OCI-LY7 (cell line): ENCODE measurements at places on chromosomes 1 and 21. TPM values are rescaled to one million over a fixed set of nuclear protein-coding genes. Genes with fewer than 3 reads are reported as not detected.

- no peak for DNase-seq
These were observed 1212.3 kb upstream of the NCAM2 start for GRCh38 chr21:19785941-19786340.

LENEP gene
- 0.78 and 1.5 TPM in 2 replicates for total RNA-seq

GRCh38 chr1:245086389-245086969 lies 68.3 kb upstream of the KIF26B start:
- no peak for DNase-seq

DNA sequence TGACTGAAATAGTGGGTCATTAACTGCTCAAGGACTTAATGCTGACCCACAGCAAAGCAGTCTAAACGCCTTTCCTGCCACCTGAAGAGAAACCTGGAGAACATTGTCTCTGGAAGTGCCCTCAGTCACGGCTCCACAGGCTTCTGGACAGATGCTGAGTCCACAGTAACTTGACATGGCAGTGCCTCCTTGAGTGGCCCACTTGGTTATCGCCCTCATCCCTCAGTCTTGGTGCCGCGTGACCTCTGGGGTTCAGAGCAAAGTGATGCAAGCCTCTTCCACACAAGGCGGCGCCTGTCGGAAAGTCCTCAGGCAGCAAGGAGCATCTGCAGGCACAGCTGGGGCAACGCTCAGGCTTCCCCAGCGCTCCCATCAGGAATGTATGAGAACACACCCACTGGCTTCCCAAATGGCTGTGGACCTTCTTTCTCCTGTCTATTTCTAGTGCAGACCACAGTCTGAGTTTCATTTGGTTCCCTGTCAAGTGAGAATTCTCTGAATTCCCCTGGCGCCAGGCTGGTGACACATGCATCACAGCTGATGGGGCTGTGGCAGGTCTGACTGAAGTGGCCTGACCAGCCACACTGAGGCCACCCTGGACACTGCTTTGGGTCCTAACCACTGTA lies 13.0 kb upstream of the ANGPTL7 start:
- DNase-seq: no peak

DNA sequence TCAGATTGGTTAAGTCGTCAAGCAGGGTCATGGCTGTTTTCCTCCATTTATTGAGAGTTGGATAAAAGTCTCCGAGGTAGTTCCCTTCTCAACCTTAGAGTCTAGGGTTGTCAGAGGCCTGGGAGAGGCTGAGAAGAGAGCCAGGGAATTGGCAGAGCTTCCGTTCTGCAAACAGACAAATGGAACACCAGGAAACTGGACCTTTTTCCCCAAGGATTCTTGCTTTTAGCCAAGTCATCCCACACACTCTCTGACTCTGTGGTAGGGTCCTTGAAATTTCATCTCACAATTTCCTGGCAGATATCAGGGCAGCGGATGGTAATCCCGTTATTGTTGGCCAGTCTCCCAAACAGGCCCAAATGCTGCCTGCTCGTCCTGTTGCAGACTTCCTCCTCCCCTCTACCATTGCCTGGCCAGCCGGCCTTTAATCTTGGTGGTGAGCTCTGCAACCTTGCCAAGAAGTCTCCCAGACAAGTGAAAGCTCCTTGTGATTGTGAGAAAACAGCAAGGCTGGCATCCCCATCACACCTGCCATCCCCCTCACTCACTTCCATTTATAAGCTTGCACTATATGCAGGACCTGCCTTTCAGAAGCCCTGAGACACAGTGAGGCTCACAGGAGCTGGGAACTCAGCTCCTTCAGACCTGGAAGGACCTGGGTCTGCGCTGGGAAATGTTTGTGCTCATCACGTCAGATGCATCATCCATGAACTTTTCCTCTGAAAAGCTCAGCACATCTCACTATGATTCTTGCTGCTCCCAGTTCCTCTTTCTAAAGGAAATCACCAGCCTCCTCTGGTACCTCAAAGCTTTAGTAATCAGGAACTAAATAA lies 13.7 kb upstream of the SRP9 start:
- DNase-seq: no peak

GRCh38 chr1:237713916-237714315 lies 176.8 kb downstream of the ZP4 start:
- DNase-seq: no peak

DNA sequence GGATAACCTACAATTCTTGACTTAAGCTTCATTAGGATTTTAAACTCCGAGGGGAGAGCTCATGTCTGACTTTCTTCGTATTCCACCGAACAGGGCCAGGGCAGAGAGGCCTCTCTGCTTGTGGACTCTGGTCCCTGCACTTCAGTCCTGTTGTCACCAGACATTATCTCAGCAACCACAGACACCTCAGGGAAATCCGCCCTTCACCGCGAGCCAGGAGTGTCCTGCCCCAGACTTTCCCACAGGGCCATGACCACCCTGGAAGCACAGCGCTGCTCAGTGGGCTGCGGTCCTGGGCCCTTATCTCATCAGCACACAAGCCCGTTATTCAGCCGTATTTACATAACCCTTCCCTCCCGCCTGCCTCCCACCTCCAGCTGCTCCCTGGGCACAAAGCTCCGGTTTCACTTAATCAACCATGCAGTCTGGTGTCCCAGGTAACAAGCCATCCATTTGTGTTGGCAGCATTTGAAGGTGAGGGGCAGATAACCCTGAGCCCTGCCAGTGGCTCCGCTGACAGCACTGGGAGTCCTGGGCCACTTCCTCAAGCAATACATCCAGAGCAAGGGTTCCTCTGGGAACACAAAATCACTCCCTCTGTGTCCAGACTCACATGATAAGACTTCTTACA lies 122.8 kb upstream of the RAB4A start:
- DNase-seq: no peak

GRCh38 chr1:147545133-147545532 lies 3.8 kb downstream of the BCL9 start:
- DNase-seq: peak; percentile 90

GRCh38 chr1:170460414-170461155 lies 71.4 kb upstream of the GORAB start:
- DNase-seq: no peak

- DNase-seq: peak; percentile 82
These were observed 33.5 kb upstream of the CLDN14 start for GRCh38 chr21:36513430-36513829.

LORICRIN gene
- not detected in 2 replicates for total RNA-seq

DNA sequence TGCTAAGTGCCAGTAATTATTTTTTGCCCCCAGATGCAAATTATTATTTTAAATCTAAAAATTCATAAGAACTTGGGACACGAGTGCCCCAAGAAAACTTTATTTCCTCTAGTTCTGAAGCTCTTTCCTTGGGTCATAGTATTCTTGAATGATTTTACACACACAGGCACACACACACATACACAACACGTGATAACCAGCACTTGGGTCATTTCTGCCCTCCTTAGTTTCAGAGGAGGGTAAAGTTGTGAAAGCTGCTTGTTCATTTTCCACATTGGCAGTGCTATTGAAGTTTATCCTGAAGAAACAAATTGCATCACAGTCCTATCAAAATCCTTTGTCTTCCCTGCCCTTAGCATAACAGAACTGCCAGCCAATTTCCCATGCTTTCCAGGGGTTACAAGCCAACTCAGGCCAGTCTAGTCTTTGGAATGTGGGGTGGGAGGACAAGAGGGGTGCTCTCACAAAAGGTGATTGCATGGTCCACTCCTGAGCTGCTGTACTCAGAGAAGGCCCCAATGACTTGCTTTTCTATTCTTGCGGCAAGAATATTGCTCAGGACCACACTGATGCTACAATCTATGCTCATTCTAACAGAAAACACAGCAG lies 98.5 kb upstream of the POGK start:
- DNase-seq: no peak

CFHR4 gene
- total RNA-seq: not detected in 2 replicates

DNA sequence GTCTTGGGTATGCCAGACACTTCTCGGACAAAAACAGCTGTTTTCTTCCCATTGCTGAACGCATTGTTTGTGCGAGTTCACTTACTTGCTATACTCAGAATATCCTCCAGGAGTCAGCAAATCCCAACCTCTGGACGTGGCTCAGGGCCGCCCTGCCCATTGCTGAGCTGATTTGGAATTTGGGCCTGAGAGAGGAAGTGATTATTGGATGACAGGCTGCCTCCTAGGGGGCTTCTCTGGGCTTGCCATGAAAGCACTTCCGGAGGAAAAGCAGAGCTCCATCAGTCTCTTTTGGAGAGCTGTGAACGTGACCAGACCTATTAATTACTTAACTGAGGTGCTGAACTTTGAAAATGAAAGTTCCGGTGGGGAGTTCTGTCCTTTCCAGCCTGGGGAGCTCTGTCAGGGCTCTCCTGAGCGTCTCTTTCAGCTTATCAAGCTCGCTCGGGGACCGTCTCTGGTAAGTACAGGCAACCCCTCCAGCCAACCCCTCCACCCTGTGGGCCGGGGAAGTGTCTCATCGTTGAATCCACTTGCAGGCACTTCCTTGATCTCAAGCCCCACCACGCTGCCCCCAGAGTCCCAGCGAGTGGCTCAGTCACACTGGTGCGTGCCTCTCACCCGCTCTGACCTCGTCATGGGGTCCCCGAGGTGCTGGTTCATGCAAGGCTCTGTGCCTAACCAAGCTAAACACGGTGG lies 76.9 kb downstream of the CLIC6 start:
- DNase-seq: peak; percentile 69

GRCh38 chr1:173562813-173563212 lies 40.1 kb downstream of the SLC9C2 start:
- DNase-seq: no peak

DNA sequence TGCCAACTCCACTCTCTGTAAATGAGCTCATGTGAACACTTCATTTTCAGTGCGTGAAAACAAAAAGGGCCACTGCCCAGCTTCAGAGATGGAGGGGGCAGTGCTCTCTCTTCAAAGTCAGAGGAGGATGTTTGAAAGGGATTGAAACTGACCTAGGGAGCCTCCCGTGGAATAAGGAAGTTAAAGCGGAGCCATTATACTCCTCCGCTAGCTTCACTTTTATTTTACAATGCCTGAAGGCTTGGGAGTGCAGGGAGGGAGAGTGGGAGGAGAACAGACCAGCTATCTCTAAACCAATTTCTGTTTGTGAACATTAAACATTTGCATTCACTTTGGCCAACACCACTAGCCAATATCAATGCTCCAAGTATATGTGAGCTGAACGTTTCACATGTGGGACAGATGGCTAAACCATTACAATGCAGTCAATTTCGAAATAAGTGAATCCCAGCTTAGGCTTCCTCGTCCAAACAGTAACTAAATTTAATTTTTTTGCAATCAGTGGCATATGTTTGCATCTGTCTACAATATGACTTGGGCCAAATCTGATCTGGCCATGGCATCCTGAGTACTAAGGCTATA lies 126.9 kb downstream of the ESRRG start:
- DNase-seq: no peak

CD34 gene
- not detected in 2 replicates for total RNA-seq

DNA sequence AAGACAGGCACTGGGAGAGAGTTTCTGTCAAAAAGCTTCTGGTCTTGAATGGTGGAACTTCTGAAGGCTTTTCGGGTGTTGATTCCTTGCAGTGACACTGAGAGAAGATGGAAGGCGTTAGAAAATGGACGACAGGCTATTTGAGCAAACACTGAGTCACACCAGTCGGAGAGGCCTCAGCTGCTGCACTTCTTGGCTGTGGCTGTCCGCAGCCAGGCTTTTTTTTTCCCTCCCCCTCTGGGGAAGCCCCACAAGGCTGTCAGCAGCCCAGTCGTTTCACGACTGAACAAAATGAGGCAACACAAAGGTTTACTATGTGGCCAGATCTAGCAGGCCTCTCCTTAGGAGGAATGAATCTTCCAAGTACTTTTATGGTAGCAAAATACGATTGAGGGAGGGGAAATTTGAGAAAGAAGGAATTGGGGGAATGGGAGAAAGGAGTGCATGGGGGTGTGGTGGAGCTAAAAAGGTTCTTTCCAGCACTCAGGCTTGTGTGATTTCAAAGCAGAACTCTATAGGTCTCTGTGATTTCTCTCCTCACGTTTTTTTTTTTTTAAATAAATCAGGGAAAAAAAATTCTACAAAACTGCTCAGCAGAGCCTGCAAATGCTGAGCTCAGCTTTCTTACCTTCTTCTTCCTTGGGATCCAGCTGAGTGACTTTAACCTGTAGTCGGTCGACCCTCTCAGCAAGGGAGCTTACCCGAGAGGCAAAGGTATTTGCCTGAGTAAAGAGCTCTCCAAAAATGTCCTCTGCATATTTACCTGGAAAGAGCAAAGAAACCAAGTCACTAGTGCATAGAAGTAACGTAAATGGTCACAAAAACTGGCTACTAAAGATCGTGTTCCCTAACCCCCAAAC lies 26.1 kb downstream of the GPR3 start:
- no peak for DNase-seq

DNA sequence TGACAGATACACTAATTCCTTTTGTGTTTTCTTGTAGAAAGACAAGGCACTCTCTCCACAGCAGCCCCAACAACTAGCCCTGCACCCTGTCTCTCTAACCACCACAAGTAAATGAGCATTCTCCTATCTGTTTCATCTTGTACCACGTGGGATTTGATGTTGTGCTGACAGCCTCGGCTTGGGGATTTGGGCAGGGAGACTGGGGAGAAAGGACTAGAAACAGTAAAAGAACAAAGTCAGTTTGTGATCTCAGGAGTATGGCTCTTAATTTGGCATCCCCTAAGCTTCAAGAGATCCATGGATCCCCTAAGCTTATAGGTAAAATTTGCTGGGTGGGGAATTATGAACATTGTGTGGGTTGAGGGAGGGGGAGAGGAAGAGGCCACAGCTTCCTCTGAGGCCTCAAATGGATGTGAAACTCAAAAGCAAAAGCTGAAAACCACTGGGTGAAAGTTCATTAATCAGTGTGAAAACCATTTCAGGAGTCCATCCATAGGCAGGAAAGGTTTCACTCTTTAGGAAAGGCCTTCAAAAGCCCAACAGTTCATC lies 3.1 kb downstream of the C1orf162 start:
- peak; percentile 54 for DNase-seq

DNA sequence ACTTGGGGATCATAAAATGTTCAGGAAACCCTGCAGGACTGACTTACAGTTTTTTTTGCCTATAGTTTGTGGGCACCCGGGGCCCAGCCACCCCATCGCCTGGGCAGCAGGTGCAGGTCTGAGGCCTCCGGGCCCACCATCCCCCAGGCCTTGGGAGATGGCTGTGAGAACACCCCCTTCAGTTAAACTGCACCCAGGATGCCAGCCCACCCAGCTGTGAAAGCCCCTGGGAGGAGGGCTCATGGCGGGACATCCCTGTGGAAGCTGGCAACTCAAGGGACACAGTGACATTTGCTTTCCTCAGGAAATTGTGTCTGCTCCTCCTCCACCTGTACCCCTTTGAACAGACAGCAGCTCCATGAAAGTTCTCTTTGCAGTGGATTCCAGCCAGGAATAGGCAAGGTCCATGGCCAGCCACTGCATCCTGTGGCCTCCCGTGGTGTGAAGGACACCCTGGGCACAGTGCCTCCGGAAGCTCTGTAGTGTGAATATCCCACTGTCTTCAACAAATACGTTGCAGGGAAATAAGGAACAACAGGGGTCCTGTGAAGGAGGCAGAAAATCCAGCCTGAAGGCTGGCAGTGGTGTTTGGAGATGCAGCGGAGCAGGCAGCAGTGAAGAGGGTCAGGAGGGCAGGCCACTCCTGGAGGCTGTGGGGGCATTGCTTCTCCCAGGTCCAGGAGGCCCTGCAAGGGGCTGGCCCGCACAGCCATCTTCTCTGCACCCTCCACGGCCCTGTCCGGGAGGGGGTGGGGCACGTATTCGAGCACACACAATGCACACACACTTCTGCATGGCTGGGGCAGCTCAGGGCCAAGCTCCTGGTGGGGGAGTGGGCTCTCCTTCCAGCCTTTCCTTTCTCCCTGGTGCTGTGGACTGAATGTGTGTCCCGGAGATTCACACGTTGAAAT lies 2.1 kb upstream of the OBSCN start:
- DNase-seq: no peak

- no peak for DNase-seq
These were observed 144.2 kb downstream of the KCNK2 start for GRCh38 chr1:215226757-215227156.
